ENCODE measurements at places on chromosomes 2 and 18. TPM values are rescaled to one million over a fixed set of nuclear protein-coding genes. Genes with fewer than 3 reads are reported as not detected.
A peak's percentile ranks its signal among the peaks of the same experiment; 100 is the strongest.

- H3K4me3 ChIP-seq: peak overlapping the region; percentile 90
- DNase-seq: no peak
- H3K4me1 ChIP-seq: peaks cover 30% of the 10 kb centered on the region
- peaks cover 2% of the 10 kb centered on the region for H3K36me3 ChIP-seq
These were observed 4.1 kb downstream of the ZEB2 start for GRCh38 chr2:144515696-144516410.

GRCh38 chr18:8800445-8800844, 95.1 kb downstream of the MTCL1 start:
- H3K4me1 ChIP-seq: no peaks in the 10 kb centered on the region
- H3K27me3 ChIP-seq: peaks cover 10% of the 10 kb centered on the region
- no peaks in the 10 kb centered on the region for H3K36me3 ChIP-seq
- no peak for DNase-seq
- H3K27ac ChIP-seq: no peak overlapping the region

DNA sequence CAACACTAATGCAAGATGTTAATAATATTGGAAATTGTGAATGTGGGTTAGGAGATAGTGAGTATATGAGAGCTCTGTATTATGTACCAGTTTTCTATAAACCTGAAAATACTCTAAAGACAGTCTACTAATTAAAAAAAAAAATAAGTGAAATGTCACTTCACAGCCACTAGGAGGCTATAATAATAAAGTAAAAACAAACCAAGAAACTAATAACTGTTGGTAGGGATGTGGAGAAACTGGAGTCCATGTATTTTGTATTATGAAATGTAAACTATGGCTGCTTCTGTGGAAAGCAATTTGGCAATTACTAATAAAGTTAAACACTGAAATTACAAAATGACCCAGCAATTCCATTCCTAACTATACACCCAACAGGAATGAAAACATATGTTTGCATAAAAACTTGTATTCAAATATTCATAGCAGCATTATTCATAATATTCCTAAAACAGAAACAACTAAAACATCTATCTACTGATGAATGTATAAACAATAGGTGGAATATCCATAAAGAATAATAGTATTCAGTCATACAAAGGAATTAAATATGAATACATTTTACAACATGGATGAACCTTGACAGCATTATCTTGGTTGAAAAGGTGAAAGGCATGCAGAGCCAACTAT, 36.2 kb downstream of the CCDC178 start:
- no peaks in the 10 kb centered on the region for H3K36me3 ChIP-seq
- DNase-seq: no peak
- H3K4me1 ChIP-seq: no peaks in the 10 kb centered on the region

The CHRNG gene
- total RNA-seq: not detected

The HOXD13 gene
- not detected for total RNA-seq
